Heart left ventricle (tissue), 16 donors: ENCODE measurements at places on chromosomes 5 and 9. TPM values are rescaled to one million over a fixed set of nuclear protein-coding genes. Genes with fewer than 3 reads are reported as not detected.

DNA sequence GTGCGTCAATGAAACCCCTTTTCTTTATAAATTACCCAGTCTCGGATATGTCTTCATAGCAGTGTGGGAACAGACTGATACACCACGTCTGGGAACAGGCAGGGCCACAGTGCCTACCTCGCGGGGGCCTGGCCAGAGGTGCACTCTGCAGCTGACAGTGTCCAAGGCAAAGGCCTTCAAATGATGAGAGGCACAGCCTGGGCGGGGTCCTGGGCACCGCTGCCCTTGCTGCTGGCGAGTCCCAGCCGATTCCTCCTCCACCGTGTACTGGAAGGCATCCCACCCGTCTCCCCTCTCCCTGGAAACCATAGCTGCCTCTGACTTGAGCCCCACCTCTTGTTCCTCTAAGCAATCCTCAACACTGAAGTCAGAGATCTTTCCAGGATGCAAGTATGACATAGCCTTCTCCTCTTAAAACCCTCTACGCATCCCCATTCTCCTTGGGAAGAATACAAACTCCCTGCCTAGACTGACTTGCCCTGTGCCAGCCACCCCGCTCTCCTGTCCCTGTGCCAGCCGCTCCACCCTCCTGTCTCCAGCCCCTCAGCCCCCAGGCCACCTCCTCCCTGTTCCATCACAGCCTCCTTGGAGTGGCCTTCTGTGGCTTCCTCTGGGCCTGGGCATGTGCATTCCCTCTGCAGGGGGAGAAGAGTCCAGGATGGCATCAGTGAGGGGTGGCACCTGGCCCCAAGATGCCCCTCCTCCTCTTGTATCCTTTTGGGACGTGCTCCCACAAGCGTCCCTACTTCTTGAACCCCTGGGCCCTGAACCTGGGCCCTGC lies 8.1 kb upstream of the COL5A1 start:
- no peak for DNase-seq

DNA sequence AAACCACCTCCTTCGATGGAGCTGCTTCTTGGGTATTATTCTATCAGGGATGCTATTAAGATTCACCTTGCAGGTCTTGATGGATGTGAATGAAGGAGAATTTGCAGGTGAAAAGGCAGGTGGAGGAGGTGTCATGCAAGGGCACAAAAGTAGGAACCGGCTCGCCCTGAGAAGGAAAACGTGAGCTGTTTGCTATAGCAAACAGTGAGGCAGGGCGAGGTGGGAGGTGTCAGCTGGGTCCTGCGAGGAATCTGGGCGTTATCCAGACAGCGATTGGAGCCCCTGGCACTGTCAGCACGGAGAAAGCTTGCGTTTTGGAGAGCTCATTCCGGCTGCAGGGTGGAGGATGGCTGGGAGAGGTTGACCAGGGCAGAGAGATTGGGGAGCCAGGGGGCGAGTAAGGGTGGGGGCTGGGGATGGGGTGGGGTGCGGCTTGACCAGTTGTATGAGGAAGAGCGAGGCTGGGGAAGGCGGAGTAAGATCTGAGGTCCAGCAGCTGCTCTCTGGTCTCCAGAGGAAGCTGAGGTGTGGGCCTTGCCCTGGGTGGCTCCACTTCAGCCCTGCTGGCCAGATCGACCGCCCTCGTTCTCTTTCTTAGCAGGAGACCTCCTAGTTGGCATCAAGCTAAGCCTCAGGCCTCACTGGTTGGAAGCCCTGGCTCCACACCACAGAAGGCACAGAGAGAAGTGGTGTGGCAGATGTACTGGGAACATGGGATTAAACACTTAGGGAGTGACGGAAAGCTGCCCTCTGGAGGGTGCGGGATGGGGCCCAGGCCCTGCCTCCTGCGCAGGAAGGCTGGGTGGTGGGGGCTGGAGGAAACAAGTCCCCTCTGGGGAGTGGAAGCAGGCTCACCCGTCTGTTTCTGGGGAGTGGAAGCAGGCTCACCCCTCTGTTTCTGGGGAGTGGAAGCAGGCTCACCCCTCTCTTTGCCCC lies 54.7 kb upstream of the NEURL1B start:
- DNase-seq, result no peak

- no peak for DNase-seq
Measured at GRCh38 chr5:56900395-56900794, 9.0 kb upstream of the SETD9 start.

GRCh38 chr9:71793386-71794105 lies 25.2 kb upstream of the CEMIP2 start:
- no peak for DNase-seq

DNA sequence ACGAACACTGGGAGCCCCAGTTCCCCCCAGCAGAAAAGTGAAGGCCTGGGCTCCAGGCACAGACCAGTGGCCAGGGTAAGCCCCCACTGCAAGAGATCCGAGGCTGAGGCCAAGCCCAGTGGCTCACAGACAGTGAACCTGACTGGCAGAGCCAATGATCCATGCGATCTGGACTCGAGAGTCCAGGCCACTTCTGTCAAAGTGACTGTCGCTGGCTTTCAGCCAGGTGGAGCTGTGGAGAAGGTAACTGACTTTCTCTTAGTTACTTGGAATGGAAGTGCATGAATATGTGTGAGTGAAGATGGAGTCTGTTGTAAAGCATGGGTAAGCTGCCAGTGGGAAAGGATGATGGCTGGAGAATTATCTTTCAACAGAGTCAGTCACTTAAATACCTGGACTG lies 99.7 kb downstream of the GOLPH3 start:
- no peak for DNase-seq

- no peak for DNase-seq
Measured at GRCh38 chr5:65152131-65152530, 329.6 kb downstream of the ADAMTS6 start.

- DNase-seq, result no peak
Measured at GRCh38 chr5:136675769-136676168, 310.4 kb upstream of the TRPC7 start.

DNA sequence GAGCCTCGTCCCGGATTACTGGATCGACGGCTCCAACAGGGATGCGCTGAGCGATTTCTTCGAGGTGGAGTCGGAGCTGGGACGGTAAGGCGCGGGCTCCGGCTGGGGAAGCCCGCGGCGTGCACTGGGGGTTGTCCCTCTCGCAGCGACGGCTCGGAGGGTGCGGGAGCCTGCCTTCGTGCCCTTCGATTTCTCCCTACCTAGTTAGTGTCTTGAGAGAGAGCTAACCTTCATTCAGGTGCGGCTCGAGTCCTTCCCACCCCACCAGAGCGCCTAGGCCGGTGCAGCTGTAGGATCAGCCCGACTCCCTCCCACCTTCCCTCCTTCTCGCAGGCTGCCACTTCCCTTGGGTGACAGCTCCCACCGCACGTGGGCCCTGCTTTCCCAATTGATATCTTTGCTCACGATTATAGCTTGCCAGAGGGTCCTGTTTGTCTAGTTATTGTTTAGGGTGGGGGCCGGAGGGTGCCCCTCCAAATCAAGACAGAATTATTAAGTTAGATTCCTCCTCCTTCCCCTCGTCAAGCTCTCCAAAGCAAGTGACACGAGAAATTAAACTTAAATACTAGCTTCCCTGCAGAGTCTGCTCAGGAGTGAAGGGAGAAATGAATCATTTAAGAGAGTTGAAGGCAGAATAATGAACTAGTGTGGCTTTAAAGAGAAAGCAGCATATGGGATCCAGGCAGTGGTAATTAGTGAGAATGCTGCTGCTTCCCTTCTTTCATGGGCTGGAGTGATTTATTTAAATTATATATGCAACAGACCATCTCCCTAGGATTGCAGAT lies 569 bp downstream of the CAMK4 start:
- DNase-seq, result no peak

- no peak for DNase-seq
Measured at GRCh38 chr9:92954886-92955285, 7.6 kb downstream of the FGD3 start.

GRCh38 chr5:146921225-146921624 lies 42.7 kb upstream of the PPP2R2B start:
- DNase-seq, result no peak

GRCh38 chr9:114051281-114051680 lies 26.8 kb downstream of the AMBP start:
- no peak for DNase-seq

CSF1R gene
- 143 TPM for total RNA-seq

GMCL2 gene
- total RNA-seq, result not detected

SLC27A6 gene
- 9.0 TPM for total RNA-seq

MARCOL gene
- total RNA-seq, result not detected

LIX1 gene
- not detected for total RNA-seq

CARD6 gene
- total RNA-seq, result 6.1 TPM

PKN3 gene
- 8.5 TPM for total RNA-seq

NOXA1 gene
- total RNA-seq, result 5.5 TPM
